ENCODE measurements at places on chromosomes 11 and 22. TPM values are rescaled to one million over a fixed set of nuclear protein-coding genes. Genes with fewer than 3 reads are reported as not detected.

Gene APOA5
- not detected for total RNA-seq

Gene MRGPRX4
- total RNA-seq: not detected

Gene DERL3
- total RNA-seq: 0.17 TPM

Gene HEPHL1
- 0.69 TPM for total RNA-seq

Gene KRTAP5-10
- total RNA-seq: not detected

Gene OR8G5
- total RNA-seq: not detected

Gene CHADL
- 0.87 TPM for total RNA-seq

Gene PARVA
- total RNA-seq: 54.5 TPM

Gene DEFB131B
- total RNA-seq: not detected

Gene SMC1B
- not detected for total RNA-seq

Gene CLDN5
- 1.9 TPM for total RNA-seq

Gene ST14
- total RNA-seq: 35.1 TPM

Gene ANGPTL5
- total RNA-seq: not detected

Gene MMP3
- total RNA-seq: not detected

Gene TTC36
- total RNA-seq: 1.4 TPM

Gene HPS5
- 59.2 TPM for total RNA-seq

Gene SULT4A1
- not detected for total RNA-seq

Gene PACSIN3
- total RNA-seq: 29.8 TPM

Gene CNGA4
- total RNA-seq: 0.25 TPM

Gene CD3D
- total RNA-seq: not detected

Gene PRDM11
- 10.1 TPM for total RNA-seq

Gene NLRP6
- total RNA-seq: not detected

Gene SH3BP1
- total RNA-seq: 8.1 TPM

Gene KCNJ11
- total RNA-seq: 0.35 TPM

All from renal cortical epithelial cell (primary cell).